ENCODE measurements at places on chromosomes 11 and 22.
A peak's percentile ranks its signal among the peaks of the same experiment; 100 is the strongest.

GRCh38 chr11:2259897-2260451 lies 10.4 kb downstream of the ASCL2 start:
- DNase-seq: no peak

- no peak for DNase-seq
Observed at GRCh38 chr11:133549826-133550225, 17.5 kb upstream of the OPCML start.

GRCh38 chr11:79796704-79797103 lies 355.9 kb upstream of the TENM4 start:
- no peak for DNase-seq

GRCh38 chr11:123360267-123360936 lies 69.7 kb upstream of the GRAMD1B start:
- DNase-seq: no peak

DNA sequence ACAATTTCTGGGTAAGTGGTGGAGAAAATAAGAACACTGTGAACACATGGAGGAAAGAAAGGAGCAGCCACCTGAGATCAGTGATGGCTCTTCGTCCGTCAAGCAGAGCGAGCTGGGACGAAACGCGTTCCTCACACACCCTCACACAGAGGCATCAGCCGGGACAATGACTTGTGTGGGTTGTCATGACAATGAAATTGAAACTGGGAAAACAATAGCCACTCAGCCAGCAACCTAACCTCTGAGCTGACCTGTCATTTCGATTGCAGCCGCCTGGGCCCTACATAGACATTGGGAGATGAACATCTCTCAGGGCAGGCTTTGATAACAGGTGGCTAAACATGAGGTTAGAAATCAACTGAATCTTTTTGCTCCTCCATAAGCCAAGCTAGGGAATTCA lies 51.3 kb downstream of the TRIM29 start:
- no peak for DNase-seq

GRCh38 chr22:17570851-17571631 lies 7.7 kb downstream of the SLC25A18 start:
- no peak for DNase-seq

- no peak for DNase-seq
Observed at GRCh38 chr11:1236316-1237127, 13.7 kb downstream of the MUC5B start.

DNA sequence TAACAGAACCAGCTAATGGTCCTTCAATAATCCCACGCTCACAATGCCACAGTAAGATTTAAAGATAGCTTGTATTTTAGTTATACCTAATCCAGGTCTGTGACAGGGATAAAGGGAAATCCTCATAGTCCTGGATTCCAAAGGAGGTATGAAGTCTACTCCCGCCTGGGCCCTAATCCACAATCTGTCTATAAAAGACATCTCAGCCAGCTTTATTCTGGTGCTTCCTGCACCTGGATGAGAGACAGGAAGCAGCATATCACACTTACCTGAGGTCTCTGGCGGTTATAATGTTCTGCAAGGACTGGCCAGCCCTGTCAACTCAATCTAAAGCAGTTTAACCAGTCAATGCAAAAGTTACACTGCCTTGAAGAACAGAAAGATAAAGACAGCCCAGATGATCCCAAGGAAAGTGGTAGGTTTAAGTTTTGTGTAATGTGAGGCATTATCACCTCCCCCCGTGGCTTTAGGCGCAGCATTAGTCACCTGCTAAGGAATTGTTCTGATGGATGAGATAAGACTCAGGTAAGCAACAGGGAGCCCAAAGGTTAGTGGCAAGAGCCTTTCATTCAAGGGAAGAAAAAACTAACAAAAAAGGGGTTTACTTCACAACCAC lies 57.6 kb downstream of the PLEKHA7 start:
- no peak for DNase-seq

DNA sequence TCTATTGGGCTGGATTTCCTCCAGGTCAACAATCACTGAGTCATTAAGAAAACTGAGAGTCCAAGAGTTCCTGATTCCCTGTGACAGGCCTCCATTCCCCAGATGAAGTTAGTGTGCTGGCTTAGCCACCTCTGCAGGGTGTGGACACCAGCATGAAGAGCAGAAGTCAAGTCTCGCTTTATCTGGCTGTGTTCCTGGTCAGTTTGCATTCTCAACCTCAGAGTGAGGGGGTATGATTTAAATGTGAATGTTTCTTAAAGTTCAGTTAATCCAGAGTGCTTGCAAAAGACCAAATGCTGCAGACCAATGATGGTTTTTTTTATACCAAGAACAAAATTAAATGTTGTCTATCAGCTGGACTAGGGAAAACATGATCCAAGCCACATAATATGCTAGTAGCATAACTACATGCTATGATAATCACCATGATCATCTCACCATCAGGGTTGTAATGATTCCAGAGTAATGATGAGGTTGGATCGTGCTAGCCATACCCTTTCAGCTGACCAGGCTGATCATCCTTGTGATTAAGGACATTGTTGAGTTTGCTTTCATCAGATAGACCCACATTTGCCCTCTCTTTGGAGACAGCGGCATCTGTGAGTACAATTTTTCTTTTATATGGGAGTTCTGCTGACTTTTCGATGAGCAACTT lies 145.8 kb upstream of the ARHGAP20 start:
- DNase-seq: no peak

- no peak for DNase-seq
Observed at GRCh38 chr22:22375576-22376351, 131.2 kb downstream of the VPREB1 start.

DNA sequence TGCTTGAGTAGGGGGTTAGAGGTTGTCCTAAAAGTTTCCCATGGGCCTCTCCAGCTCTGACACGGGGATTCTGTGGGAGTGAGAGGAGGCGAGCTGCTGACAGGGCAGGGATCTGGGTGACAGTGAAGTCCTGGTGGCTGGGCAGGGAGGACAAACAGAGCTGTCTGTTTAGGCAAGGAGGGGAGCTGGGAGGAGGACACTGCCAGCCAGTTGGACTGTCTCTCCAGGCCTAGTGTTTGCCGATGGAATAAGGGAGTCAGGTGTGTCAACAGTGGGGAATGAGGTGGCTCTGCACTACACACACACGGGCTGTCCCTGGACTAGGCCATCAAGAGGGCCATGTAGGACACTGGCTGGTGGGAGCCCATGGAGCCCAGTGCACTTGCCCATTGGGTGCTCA lies 20.6 kb upstream of the SYT7 start:
- no peak for DNase-seq

DNA sequence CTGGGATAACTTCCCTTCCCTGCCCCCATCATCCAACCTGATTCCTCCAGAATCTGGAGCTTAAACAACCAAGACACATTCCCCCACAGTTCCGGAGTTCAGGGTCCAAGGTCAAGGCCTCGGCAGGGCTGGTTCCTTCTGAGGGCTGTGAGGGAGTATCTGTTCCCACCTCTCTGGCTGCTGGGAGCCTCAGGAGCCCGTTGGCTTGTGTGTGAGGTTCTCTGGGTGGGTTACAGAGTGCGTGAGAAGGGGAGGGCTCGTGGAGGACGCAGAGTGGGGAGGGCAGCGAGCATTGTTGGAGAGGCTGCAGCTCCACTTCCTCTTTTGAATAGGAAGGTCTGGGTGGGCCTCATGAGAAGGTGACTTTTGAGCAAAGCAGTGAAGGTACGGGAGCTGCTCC lies 8.5 kb downstream of the SERHL2 start:
- DNase-seq: no peak

DNA sequence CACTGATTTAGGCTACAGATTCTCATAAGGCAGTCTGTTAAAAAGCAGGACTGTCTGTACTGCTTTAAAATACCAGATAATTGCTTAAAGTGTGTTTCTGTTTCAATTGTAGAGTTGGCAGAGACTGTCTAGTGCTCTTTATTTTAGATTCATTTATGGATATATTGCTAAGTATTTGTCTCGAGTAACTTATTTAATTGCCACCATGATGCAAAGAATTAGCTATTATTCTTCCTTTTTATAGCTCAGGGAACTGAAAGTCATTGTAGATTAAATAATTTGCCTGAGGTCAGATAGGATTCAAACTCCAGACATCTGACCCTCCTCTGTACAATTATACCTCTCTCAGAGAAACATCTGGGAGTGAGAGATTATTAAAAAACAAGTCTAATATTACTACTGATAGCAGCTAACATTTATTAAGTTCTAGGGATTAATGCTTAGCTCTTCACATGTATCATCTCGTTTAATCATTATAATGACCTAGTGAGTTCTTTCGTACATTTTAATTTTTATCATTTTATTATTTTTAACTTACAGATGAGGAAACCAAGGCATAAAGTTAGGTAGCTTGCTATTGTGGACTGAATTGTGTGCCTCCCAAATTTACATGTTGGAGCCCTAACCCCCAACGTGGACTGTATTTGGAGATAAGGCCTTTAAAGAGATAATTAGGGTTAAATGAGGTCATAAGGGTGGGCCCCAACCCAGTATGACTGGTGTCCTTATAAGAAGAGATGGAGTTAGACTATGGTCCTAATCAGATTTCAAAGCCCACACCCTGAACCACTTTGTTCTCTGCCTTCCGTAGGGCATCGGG lies 19.7 kb upstream of the RAG2 start:
- no peak for DNase-seq

DNA sequence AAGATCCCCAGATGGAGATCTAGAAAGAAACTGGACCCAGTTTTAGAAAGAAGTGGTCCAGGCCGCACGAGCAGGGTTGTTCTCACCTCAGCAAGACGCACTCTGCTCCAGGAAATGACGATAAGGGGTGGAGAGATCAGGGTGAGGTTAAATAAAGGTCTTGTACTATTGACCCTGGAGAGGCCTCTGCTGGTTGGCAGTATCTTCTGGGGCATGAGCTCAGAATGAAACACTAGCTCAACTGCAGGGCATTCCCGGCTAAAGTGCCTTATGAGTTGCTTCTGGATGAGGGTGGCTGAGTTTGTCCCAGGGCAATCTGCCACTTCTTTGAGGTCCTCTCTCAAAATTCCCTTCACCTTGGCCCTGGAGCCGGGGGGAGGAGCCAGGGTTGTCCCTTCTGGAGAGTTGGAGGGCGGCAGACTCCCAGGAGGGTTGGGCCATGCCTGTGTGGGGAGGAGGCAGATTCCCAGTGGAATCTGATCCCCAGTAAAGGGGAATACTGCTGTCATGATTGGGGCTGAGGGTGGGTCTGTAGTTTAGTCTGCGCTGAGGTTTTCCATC lies 10.9 kb downstream of the USP2 start:
- no peak for DNase-seq

GRCh38 chr11:36023922-36024321 lies 80.1 kb downstream of the LDLRAD3 start:
- DNase-seq: no peak

DNA sequence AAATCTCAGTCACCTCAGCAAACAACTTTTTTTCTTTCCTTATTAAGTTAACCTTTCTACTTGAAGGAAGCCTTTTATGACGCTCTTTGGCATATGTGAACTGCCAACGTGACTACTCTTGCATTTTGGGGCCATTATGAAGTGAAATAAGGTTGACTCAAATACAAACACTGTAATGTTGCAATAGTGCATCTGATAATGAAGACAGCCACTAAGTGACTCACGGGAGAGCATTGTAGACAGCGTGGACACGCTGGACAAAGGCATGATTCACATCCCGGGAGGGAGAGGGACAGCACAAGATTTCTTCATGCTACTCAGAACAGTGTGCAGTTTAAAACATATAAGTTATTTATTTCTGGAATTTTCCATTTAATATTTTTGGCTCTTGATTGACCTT lies 560.8 kb downstream of the ETS1 start:
- DNase-seq: no peak

GRCh38 chr22:26330971-26331625 lies 98.0 kb upstream of the ASPHD2 start:
- DNase-seq: peak; percentile 56

- no peak for DNase-seq
Observed at GRCh38 chr11:122893131-122893530, 10.6 kb downstream of the JHY start.

- DNase-seq: no peak
Observed at GRCh38 chr11:13772223-13773046, 104.0 kb downstream of the FAR1 start.

GRCh38 chr11:72890881-72891280 lies 76.7 kb downstream of the ATG16L2 start:
- DNase-seq: no peak

DNA sequence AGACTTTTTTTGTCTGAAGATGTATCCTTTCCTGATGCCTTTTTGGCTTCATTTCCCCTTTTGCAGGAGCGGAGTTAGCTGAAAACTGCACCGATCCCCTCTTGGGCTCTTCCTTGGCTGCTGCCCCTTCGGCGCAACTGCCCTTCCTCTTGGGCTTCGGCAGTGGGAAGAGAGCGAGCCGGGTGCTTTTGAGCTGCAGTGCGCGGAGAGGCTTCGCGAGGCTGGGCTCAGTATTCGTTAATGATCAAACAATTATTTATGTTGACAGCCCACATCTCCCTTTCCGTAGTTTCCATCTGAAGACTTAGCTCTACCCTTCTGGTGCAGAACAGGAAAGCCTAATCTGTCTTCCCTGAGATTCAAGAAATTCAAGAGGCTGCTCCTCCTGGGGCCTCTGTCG lies 170.8 kb downstream of the CSNK2A3 start:
- DNase-seq: no peak

DNA sequence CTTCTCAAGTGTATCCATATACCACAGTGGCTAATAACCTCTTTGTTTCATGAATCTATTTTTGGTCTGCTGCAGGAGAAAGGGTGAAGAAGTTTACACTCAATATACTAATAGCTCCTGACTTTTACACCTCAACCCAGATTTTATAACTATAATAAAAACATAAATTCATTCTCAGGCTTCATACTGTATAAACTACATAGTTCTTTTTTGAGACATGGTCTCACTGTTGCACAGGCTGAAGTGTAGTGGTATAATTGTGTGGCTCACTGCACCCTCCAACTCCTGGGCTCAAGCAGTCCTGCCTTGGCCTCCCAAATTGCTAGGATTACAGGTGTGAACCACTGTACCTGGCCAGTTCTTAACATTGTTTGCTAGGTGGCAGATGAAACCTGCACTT lies 17.8 kb upstream of the CCDC179 start:
- no peak for DNase-seq

DNA sequence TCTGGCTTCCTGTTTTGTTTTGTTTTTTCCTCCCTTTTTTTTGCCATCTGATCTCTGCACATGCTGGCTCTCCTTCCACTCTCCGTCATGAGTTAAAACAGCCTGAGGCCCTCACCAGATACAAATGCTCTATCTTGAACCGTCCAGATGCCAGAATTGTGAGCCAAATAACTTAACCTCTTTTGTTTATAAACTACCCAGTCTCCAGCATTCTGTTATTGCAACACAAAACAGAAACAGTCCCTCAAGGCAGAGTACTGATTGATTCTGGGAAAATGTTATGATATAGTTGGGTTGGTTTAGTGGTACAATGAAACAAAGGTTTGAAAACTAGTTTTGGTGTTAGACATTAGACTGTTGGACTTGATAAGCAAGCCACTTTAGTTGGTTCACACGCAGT lies 1390.0 kb upstream of the RAG2 start:
- no peak for DNase-seq

GRCh38 chr11:13386567-13386966 lies 76.5 kb downstream of the BTBD10 start:
- no peak for DNase-seq

DNA sequence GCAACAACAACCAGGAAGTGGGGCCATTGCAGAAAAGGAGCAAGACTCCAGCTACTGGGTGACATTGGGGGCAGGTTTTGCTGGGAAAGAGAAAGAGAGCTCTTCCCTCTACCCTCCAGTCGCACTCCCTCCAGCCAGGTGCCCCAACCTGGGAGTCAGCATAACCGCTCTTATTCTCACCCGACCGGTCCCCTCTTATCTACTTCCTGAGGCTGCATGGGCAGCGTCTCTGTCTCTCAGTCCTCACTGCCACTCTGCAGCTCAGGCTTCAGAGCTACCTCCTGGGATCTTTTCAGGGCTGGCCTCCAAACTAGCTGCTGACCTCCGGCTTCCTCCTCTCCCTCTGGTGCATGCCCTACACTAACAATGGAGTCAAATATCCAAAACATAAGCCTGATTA lies 5.1 kb downstream of the ZNF70 start:
- DNase-seq: no peak

- no peak for DNase-seq
Observed at GRCh38 chr11:134157451-134157850, 66.3 kb downstream of the NCAPD3 start.

Data from activated naive CD4-positive, alpha-beta T cell treated with Interleukin-2 at 50 U/mL for 16 hours (primary cell).